ENCODE measurements at places on chromosomes 3 and 15.

DNA sequence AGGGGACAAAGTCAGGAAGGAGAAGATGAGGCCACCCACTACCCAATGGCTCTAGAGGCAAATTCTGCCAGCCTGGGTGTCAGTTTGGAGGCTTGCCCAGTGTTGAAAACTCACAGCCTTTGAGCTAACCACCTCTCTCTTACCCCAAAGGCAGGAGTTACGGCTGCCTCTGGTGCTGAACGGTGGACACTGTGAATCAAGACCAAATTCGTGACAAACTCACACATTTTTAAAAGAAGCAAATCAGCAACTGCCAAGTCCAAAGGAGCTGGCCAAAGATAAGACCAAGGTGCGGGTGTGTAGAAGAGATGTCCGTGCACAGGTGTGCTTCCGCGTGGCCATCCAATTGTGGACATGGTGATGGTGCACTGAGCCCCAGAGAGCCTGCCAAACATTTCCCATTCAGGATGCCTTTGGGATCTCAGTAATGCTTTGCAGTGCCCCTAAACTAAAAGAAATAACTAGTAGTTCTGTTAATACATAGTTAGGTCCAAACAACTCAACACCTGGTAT is 74.6 kb downstream of the FAM174B start:
- DNase-seq: no peak

- no peak for DNase-seq
Measured at GRCh38 chr3:123143669-123144411, 57.9 kb upstream of the SEC22A start.

DNA sequence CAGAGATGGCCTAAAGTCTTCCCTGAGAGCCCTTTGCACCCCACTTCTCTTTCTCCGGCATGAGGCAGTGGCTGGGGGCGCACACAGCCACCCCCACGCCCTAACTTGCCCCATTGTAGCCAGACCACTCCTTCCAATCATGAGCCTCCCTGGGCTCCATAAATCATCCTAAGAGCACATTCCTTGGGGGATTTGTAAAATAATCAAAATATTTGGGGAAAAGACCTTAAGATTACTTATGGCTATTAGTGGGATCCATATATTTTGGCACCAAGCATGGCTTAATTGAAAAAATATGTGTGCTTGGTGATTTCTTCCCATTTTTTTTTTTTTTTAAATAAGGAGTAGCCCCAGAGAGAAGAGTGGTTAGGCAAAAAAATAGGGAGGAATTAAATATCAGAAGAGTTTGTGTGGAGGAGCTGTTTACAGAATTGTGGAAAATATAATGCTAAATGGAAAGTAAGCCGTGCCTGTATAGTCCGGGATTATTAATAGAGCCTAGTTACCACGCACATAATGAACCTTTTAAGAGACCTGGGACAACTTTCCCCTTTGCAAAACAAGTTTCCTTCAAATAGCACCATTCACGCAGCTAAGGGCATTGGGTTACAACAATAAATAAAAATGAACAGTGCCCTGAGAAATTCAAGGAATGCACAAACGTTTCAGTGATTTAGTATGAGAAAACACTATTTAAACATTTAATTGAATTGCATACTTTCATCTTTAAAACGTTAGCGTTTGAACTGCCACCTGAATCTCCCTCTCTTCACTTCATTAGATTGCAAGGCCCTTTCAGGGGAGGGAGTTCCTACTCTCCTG is 46.1 kb downstream of the SMAD6 start:
- no peak for DNase-seq

- DNase-seq: no peak
Measured at GRCh38 chr3:73603762-73604171, 21.0 kb downstream of the PDZRN3 start.

GRCh38 chr15:79365765-79366164 is 54.9 kb downstream of the TMED3 start:
- no peak for DNase-seq

DNA sequence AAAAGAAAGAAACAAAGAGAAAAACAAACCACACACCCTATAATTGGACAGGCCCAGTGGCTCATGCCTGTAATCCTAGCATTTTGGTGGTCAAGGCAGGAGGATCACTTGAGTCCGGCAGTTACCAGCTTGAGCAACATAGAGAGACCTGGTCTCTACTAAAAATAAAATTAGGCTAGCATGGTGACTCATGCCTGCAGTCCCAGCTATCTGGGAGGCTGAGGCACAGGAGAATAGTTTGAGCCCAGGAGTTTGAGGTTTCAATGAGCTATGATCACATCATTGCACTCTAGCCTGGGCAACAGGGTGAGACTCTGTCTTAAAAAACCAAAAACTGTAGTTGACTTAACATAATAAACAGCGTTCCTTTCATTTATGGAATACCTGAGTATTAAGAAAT is 72.3 kb upstream of the ST3GAL6 start:
- no peak for DNase-seq

GRCh38 chr15:48414015-48414414 is 82.8 kb downstream of the DUT start:
- no peak for DNase-seq

DNA sequence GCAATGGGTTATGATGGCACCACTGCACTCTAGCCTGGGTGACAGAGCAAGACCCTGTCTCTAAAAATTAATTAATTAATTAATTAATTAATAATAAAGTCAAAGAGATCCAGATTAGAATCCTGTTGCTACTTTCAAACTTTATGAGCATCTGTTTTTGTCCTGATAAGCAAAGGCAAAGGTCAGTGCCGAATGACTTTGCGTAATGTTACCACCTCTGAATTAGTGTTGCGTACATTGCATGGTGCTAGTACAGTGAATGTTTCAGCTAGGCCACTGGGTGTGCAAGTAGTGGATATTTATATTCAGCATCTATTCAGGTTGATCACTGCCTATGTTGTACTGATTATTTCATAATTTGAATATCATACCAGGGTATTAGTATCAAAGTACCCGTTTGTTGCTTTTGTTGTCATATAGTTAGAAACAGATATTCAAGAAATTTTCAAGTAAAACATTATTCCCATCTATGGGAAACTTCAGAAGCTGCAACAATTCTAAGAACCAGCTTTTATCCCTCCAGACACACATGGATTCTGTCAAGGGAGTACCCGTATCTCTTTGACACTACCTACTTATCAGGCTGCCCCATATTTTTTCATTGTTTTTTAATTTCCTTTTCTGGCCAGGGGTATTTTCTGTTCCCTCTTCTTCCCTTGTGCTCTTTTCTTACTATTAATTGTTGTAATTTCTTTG is 127.1 kb upstream of the GRM7 start:
- no peak for DNase-seq

DNA sequence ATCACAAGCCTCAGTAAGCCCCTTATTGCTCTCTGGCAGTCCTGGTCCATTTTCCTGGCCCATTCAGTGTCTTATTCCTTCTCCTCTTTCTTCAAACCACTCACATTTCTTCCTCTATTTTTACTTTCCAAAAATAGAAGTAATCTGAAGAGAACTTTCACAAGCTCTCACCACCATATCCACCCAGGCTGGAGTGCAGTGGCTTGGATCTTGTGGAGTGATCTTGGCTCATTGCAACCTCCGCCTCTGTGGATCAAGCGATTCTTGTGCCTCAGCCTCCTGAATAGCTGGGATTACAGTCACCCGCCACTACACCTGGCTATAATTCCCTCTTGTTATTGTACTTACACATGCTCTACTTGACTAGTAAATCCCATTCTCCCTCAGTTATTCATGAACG is 16.8 kb downstream of the ARMC8 start:
- DNase-seq: no peak

DNA sequence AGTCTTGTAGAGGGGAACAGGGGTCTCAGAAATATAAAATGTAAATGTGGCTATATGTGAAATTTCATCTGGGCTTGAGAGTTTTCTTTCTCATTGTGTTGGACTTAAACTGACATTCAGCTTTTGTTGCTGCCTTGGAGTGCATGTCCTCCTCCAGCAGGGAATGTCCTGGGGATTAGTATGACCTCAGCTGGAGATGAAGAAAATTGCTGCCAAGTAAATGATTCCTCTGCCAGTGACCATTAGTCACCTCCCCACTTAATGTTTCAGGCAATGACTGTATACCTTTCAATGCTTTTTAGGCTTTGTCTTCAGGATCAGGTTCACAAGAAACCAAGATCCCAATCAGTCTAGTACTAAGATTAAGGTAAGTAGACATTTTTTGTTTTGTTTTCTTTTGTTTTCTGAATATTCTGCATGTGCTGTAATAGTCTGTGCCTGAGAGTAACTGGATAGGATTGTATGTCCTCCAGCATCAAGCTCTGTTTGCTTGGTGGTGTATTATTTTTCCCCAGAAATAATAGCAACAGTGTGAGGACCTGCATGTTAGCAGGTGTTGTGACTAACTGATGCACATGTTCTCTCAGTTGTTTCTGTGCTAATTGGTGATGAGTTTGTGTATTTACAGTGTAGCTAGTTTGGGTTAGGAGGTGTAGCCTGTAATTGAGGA is 18.1 kb upstream of the SLC22A13 start:
- no peak for DNase-seq

- no peak for DNase-seq
Measured at GRCh38 chr3:98777286-98777685, 14.1 kb downstream of the ST3GAL6 start.

GRCh38 chr3:150897592-150897991 is 7.6 kb downstream of the MINDY4B start:
- no peak for DNase-seq

- no peak for DNase-seq
Measured at GRCh38 chr3:124429129-124429815, 301.0 kb upstream of the UMPS start.

DNA sequence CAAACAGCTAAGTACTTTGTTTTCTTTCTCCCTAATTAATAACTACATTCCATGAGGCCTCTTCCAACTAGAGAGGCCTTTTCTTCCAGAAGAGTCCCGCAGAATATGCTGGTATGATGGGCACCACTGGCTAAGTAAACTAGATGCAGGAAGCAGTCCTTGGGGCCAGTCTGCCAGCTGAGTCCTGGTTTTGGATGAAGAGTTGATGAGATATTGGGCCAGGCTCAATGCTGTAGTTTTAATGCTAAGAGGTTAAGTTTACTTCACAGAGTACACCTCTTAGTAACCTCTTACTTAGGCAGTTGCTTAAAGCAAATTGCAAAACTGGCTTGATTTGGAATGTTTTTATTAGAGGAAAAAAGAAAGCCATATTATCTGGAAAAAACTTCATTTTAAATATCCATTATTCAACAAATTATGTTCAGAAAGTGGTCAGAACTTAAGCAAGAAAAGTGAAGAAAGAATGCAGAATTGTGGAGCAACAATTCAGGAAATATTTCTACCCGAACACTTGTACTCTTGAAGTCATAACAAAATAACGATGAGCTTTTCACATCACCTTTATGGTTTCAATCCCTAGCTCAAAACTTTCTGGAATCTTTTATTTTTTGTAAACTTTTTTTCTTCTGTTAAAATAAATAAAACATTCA is 178.4 kb upstream of the CDIN1 start:
- DNase-seq: no peak

DNA sequence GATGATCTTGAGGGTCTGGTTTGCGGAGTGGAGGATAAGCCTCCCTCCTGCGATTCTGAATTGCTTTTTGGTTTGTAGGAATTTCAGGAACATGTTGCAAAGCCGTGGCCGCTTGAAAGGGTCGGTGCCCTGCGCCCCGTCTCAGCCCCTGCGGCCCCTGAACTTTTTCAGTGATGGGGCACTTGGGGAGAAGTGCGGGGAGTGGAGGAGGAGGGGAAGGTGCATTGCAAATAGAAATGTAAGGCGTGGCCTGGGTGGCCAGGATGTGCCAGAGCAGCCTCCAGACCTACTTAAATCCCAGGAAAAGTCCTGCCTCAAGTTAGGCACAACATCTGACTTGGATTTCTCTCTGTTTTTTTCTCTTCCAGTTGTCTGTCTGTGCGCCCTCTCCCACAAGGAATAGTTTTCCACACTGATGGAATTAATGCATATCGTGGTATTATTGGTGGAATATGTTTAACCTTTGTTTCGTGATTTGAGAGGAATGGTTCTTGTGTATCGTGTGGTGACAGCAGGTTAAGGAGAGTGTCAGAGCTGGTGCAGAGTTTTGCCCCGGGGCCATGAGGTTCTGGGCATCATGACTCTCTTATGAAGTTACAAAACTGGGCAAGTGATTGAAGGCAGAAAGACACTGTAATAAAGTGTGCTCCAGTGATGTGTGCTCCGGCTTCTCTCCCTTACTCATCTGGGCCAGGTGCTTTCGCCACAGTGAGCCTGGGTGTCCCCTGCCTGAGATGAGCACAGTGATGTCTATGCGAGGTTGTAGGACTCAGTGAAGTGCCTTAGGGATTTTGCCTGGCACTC is 153.8 kb downstream of the PGPEP1L start:
- no peak for DNase-seq

DNA sequence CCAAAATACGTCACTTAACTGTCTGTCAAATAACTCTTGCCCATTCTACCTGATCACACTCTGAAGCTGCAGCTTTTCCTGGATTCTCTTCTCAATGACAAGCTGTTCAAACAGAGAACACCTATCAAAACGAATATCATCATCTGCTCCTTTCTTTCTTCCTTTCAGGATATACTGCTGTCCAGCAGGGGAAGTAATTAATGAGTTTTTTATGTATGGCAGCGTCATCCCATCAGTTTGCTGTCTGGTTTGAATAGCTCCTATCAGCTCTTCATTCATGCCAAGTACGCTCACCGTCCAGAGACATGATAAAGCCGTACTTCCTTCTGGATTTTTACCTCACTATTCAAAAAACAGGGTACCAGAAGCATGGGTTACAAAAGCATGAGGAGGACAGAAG is at the start of gene CHRM5:
TSS of gene CHRM5 (plus strand) at position 274 of the 400 bp plus-strand sequence. CDS start 94,221 bp downstream, outside the sequence.
- no peak for DNase-seq

DNA sequence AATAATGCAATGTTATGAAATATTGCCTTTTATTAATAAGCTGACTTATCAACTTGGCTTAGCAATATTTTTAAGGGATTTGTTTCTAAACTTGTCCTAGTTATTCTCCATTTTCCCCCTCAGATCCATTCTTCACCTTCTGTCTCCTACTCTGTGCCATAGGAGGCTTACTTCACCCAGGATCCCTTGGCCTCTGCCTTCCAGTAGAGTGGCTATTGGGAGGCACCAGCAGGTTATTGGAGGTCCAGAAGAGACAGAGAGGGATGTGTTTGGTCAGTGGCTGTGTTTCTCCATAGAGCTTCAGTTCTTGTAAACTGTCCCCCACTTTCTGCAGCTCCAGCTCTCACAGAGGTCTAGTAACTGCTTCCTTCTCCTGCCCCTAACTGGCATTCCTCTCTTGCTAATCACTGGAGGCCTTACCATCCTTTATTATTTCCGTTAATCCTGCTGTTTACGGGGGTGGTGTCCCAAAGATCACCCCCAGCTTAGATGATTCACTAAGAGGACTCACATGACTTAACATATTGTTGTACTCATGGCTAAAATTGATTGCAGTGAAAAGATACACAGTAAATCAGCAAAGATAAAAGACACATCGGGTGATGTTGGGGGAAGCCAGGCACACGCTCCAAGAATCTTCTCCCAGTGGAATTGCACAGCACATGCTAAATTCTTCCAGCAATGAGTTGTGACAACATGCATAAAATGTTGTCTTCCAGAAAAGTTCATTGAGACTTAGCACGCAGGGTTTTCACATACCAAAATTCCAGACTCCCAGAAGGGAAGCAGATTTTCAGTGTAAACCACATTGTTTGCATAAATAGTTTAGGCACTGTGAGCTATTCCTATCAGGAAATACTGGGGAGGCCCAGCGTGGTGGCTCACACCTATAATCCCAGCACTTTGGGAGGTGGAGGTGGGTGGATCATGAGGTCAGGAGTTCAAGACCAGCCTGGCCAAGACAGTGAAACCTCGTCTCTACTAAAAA is 67.5 kb downstream of the RPL22L1 start:
- DNase-seq: no peak

- no peak for DNase-seq
Measured at GRCh38 chr3:167110901-167111300, 269.2 kb downstream of the ZBBX start.

GRCh38 chr15:65402961-65403360 is 19.8 kb downstream of the IGDCC4 start:
- no peak for DNase-seq

- DNase-seq: no peak
Measured at GRCh38 chr15:51708013-51708412, 26.7 kb downstream of the SCG3 start.
